ENCODE measurements at places on chromosomes 16 and 17.

GRCh38 chr17:7235693-7236665, 1.7 kb upstream of the DVL2 start:
- no peak for DNase-seq

DNA sequence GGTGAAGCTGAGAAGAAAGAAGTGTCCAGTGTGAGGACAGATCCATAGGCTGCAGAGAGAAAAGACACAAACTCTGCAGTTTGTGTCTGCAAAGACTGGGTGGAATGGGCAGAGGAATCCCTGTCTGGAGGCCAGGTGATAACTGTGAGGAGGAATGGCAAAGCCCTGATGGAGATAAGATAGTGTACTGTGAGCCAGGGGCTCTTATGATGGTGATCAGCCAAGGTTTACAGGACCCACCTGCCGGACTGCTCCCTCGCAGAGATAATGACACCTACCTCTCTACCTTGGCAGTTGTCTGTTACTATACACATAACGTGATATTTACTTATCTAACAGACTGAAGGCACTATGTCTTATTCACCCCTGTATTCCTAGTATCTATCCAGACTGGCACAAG, 92.6 kb upstream of the ASIC2 start:
- DNase-seq = no peak

GRCh38 chr17:50872710-50873424, 6.7 kb upstream of the TOB1 start:
- no peak for DNase-seq

- no peak for DNase-seq
Measured at GRCh38 chr16:57916735-57917438, 54.0 kb downstream of the CNGB1 start.

DNA sequence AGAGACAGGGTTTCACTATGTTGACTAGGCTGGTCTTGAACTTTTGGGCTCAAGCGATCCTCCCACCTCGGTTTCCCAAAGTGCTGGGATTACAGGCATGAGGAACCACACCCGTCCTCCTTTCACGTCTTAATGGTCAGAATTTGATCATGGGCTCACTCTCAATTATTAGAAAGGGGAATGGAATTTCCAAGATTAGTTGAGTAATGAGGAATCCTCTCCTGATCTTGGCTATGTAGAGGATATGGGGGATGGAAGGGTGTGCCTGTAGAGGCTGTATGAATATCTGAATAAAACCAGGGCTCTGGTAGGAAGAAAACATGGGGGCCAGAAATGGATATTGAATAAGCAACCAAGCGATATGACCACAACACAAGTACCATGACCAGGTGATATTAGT, 25.9 kb upstream of the SMURF2 start:
- DNase-seq = no peak

Data from vagina (tissue), 2 donors.